ENCODE measurements at places on chromosomes 11 and 22.

DNA sequence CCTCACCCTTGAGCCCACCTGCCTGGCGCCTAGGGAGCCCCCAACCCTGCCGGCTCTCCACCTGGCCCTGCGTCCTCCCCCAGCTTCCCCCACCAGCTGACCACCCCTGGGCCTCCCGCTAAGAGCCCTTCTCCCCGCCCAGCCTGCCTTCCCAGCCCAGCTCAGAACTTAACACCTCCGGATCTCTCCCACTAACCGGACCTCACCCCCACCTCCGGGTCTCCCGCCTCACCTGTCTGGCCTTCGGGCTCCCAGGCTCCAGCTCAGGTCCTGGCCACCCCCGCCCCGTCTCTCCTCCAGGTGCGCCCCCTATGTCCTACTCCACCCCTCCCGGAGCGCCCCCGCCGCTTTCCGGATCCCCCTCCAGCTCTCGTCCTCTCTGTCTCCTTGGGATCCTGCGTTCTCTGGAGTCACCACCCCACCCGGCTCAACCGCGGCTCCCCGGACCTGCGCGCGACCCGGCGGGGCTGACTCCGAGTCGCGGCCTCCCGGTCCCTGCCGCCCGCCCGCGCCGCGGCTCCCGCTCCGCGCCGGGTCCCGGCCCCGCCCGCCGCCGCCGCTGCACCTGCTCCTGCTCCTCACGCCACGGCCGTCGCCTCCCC, at the start of gene KCNJ11:
Gene KCNJ11, minus strand, starts transcription at position 51 of the 602 bp plus-strand sequence. CDS start 568 bp downstream, outside the sequence.
- DNase-seq = no peak

GRCh38 chr22:39528681-39529486, 3.7 kb downstream of the RPS19BP1 start:
- peak; percentile 86 for DNase-seq

GRCh38 chr11:130762638-130763037, 153.6 kb downstream of the SNX19 start:
- no peak for DNase-seq

DNA sequence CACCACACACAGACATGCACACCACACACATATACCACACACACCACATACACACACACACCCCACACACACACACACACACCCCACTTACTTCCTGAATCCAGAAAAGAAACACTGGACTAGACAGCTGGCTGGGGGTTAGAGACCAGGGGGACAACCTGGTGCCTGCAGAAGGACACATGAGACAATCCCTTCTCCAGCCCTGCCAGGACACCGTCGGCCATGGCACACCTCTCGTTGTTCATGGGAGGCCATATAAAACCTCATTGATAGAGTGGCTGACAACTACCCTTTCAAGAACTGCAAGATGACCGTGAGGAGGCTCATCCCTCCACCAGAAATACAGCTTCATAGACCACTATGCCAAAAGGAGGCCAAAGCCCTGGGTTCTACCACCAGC, 54.3 kb downstream of the IGSF9B start:
- DNase-seq = no peak

DNA sequence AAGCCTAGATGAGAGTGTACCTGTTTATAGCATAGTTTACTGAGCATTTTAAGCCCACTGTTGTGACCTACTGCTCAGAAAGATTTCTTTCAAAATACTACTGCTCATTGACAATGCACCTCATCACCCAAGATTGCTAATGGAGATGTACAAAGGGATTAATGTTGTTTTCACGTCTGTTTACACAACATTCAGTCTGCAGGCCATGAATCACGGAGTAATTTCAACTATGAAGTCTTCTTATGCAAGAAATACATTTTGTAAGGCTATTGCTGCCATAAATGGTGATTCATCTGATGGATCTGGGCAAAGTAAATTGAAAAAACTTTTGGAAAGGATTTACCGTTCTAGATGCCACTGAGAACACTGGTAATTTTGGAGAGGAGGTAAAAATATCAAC, 112.9 kb downstream of the KIF18A start:
- DNase-seq = peak; percentile 48

DNA sequence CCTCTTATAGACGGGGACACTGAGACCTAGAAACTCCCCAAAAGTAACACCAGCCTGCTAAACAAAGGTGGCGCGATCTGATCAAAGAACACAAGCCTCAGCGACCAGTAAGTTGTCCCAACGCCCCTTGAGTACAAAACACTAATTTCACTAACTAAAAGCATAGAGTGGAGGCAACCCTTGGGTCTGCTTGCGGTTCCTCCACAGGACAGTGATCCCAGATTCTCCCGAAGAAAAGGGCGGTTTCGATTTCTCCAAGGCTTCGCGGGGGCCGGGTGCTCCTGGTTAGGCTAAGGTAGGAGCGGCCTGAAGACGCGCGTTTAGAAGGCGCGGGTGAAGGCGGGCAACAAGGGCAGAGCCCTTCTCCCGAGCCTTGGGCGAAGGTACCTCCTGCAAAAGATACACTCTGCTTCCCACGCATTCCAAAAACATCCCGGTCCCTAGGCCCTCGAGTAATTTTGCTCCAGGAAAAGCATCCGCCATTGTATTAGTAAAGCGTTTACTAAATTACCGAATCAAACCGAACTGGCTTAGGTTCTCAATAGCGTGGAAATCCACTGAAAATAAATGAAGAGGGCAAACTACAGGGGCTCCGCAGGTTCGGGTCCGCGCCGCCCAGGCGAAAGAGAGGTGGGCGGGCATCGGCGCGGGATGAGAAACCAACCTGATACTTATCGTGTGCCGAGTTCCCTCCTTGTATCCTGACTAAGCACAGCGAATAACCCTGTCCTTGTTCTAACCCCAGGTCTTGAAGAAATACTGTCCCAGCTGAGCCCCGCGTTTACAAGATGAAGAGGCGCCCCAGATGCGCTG, 2.0 kb downstream of the WT1 start:
- DNase-seq = no peak

DNA sequence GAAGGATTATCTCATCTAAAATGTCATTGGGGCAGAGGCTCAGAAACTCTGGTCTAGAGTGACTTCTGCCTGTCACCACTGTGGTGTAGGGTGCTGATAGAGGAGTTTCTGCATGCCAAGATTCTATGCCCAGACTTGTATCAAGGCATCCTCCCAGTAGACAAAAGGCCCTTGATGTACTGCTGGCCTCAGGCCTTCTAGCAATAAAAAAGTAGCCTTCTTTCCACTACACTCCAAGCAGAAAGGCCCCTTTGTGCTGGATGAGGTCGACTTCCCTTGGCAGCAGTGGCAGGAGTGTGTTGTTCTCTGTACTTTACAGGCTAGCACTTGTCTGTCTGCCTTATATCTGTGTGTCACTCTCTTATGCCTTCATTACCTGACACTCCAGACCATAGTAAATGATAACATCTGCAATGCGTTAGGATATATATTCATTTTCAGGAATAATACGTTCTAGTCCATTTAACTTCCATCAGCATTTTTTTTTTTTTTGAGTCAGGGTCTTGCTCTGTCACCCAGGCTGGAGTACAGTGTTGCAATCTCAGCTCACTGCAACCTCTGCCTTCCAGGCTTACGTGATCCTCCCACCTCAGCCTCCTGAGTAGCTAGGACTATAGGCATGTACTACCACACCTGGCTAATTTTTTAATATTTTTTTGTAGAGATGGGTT, 49.5 kb upstream of the RRM1 start:
- no peak for DNase-seq

GRCh38 chr11:20154381-20154780, 5.9 kb downstream of the DBX1 start:
- DNase-seq = peak; percentile 58

GRCh38 chr22:43434275-43434927, 22.6 kb downstream of the MPPED1 start:
- no peak for DNase-seq

- peak; percentile 72 for DNase-seq
These were observed 435.1 kb upstream of the DDI1 start for GRCh38 chr11:103601225-103601846.

- DNase-seq = no peak
These were observed 72.9 kb downstream of the NAT10 start for GRCh38 chr11:34178209-34178821.

DNA sequence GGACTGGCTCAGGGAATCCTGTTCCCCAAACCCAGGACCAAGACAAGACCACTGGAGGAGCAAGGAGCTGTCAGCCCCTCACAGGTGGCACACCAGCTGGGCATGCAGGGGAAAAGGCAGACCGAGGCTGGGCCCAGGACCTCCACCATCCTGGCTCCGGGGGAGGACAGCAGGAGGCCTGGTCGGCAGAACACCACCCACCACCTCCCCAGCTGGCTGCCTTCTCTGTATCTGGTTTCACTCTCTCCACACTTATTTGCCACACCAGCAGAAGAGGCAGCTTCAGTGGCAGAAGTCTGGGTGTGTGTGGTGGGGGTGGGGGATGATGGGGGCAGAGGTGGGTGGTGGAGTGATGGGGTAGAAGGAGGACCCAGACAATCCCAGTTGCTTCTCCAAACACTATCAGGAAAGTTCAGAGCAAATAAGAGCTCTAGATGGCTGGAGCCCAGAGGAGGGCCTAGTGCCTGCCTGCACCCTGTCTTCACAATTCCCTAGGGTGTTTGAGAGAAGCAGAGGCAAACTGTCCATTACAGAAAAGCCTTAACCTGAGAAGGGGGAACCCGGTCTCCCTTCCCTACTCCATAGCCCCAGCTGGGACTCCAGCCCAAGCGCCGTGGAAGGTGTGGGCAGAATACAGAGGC, 51.9 kb upstream of the CDON start:
- no peak for DNase-seq

GRCh38 chr11:100638648-100639047, 48.4 kb upstream of the ARHGAP42 start:
- no peak for DNase-seq

- DNase-seq = peak; percentile 54
These were observed 470 bp downstream of the C11orf98 start for GRCh38 chr11:62664405-62665074.

DNA sequence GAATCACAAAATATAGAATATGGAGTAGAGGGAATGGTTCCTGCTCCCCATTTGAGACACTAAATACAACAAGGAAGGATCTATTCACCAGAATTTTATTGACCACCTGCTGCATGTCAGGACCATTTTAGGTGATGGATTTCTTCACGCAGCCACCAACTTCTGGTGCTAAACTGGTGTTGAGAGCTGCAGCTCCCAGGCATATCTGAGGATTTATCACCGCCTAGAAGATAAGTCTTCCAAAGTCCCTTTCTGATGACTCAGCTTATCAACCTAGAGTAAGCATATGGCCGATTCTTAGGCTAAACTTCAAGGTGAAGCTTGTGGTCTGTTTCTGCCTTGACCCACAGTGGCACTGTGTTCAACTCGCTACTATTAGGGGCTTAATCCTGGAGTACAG, 6.7 kb downstream of the DDI1 start:
- DNase-seq = no peak

GRCh38 chr11:76626266-76626665, 44.3 kb downstream of the LRRC32 start:
- DNase-seq = no peak

DNA sequence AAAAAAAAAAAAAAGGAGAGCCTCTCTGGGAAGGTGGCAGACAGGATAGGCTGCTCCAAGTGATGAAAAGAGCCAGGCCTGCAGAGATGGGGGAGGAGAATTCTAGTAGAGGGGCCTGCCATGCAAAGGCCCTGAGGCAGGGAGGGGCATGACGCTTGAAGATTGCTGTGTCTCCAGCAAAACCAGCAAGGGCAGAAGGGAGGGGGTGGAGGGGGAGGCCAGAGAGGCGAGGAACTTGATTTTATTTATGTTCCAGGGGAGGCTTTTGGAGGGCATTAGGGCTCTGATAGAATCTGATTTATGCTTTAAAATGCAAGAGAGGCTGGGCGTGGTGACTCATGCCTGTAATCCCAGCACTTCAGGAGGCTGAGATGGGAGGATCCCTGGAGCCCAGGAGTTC, 16.7 kb upstream of the PACSIN2 start:
- DNase-seq = peak; percentile 45

DNA sequence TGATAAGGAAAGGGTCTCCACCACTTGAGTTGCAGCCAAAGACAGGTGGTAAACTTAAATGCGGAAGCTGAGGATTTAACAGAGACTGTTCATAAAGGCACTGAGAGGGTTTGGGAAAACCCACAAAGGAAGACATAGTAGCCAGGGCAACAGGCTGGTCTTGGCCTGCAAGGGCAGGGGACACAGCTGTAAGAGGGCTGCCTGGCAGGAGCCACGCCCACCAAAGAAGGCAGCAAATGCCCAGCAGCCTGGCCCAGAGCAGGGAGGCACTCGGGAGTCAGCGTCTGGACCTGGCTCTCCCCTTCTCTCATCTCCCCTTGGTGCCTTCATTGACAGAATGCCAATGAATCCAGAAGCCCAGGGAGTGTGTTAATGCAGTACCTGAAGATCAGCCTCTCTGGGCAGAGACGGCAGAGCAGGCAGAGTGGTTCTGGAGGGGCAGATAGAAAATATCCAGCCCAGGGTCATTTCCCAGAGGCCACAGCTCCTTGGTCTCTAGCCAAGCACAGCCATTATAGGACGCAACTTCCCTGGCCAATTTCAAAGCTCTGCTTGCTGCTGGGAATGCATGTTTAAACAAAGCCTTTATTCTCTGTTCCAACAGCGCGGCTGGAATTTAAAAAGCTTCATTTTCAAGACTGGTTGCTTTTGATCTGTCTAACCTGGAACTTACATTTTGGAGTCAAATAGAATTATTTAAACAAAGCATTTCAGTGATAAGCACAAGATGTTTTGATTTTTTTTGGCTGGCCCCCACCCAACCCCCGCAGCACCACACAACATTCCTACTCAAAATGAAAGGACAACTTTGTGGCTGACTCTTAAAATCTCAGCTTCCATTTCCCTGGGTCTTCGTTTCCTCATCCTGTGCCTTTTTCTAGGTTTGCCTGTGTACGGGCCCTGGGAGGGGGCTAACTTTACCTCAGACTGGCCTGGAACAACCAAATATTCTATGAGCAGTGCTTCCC, 125.6 kb upstream of the LMO1 start:
- DNase-seq = no peak

DNA sequence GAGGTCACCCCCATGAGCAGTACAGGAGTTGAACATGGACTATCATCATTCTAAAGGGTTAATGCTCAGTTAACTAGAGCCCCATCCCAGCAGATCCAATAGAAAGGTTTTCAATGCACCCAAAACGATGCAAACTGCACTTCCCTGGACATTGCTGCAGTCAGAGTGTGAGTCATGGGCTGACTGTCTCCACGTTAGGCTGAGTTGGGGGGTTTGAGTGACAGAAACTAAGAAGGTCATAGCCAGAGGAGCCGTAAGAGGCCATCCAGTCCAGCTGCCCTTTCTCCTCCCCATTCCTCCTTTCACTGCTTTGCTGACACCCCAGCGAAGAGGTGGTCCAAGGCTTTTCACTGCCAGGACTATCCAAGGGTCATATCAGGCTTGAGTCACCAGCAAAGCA, 10.5 kb upstream of the OR2AT4 start:
- DNase-seq = peak; percentile 49

- DNase-seq = no peak
These were observed 146.2 kb downstream of the LRRC4C start for GRCh38 chr11:41313226-41313625.
